ENCODE measurements at places on chromosomes 13 and 19.

DNA sequence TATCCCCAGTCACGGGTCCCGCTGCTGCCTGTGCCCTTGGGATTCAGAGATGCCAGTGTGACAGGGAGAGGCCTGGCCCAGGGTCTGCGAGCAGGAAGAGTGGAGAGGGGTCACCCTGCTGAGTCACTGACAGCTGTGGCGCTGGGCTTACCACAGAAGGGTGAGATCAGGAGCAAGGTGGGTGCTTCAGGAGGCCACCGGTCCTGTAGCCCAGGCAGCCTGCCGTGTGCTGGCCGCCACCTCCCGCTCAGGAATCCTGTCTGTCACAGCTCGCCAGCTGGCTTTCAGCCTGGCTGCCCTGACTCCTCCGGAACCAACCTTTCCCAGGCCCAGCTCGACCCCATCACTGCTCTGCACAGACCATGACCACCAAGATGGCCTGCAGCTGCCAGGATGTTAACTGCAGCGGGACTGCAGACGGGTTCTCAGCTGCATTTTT is 25.3 kb downstream of the NAXD start:
- DNase-seq = no peak

DNA sequence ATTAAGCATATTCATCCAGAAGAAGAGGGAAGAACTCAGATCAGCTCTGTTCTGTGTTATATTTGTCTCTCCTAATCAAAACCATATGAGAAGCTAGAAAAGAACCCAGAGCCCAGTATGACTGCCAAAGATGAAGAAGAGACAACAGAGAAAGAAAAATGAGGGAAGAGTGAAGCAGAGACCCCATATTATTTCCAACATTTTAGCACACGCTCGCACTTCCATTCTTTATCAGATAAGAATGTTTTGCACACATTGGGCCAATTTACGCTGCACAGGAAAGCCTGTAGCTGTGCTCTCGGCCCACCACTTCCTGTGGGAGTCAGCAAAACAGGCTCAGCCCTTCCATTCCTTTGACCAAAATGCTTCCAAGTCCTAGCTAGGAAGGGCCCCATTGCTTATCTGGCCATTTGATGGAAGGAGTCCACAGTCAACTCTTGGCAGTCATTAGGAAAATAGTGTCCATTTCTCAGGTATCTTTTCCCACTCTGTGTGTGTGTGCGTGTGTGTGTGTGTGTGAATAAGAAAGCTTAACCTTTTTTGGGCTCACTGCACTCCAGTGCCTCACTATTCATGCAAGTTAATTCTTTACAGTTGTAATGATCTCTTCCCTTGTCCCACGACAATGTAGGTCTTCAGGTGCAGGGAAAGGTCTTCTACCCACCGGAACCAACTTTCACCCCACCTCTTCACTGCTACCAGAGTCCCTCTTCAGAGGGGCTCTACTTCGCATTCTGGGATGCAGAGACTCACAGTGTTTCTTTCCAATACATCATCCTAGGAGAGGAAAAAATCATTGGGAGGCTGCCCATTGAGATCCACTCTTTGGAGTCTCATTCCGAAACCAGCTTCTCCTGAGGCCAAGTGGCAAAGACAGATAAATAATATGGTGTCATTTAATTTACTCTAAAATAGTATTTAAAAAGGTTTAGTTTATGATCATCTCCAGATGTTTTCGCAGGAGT is 237.5 kb downstream of the COG6 start:
- DNase-seq = peak; percentile 13

- no peak for DNase-seq
These were observed 3.6 kb upstream of the KMT5C start for GRCh38 chr19:55336101-55336500.

DNA sequence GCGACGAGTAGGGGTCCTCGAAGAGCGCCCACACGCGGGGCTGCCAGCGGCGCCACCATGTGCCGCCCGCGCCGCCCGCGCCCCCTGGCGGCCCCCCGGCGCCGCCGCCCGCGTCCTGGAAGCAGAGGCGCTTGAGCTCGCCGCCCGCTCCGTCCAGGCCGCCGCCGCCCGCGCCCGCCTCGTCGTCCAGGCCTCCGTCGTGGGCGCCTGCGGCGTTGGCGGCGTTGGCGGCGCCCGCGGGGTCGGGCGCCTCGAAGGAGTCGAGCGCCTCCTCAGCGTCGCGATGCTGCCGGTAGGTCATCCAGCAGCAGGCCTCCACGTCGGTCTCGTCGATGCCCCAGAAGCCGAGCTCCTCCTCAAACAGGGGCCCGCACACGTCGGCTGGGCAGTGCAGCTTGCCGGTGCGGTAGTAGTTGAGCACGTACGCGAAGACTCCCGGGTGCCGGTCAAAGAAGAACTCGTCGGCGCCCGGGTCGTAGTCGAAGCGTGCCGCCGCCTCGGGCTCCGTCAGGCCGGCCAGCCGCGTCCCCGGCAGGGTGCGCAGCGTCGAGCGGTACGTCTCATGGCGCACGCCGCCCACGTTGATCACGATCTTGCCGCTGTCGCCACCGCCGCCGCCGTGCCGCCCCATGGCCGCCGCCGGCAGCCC is 829 bp downstream of the KCNC3 start:
- no peak for DNase-seq

DNA sequence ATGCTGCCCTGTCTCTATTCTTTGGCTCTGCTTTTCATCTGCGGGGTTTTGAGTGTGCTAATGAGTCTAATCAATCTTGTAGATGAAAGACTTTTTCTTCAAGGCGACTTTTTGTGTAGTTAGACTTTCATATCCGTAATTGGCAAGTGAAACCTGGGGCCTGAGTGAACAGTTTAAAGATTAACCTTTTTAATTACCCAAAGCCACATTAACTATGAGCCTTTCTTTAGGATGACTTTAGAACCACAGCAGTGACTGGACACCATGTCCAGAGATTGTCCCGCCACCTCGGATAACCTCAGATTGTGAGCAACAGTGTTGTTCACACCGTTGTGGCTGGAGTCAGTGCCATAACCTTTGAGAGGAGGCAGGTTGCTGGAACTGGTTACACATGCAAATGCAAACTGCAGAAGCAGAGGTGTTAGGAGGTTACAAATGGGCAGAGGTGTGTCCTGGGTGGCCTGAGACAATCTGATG is 58.7 kb downstream of the SIAH3 start:
- no peak for DNase-seq

- no peak for DNase-seq
These were observed 57.3 kb downstream of the SMARCA4 start for GRCh38 chr19:11018179-11018578.

DNA sequence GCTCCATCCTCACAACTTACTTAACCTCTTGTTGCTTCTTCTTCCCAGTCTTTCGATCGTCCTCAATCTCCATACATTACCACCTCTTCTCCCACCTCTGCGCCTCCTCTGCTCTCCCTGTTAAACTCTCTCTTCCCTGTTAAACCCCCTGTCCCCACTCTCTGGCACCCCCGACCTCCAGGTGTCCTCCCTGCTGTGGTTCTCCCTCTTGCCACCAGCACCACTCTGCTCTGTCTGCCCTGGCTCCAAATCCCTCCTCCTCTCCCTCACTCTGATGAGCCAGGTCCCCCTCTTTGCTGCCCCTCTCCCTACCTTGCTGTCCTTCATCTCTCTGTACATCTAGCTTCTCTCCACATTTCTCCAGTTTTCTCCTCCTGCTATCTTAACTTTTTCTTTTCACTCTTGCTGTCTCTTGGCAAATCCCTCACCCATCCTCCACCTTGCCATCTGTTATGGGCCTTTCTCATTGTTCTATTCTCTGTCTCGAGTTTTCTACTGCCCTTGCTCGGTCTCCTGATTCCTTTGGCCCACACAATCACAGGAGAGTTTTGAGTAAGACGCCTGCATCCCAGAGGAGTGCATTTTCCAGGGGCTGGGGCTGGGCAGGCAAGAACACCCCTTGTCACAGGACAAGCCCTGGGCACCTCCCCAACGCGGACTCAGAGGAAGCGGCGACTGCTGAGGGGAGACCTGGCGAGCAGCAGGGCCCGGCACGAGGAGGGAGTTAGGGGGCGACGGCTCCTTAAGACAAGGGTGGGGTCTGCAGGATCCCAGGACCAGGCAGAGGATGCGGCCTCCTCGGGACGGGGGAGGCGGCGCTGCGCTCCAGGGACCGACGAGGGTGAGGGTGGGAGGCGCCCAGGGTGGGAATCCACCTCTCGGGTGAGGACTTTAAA is 21.4 kb upstream of the ERVV-1 start:
- no peak for DNase-seq

DNA sequence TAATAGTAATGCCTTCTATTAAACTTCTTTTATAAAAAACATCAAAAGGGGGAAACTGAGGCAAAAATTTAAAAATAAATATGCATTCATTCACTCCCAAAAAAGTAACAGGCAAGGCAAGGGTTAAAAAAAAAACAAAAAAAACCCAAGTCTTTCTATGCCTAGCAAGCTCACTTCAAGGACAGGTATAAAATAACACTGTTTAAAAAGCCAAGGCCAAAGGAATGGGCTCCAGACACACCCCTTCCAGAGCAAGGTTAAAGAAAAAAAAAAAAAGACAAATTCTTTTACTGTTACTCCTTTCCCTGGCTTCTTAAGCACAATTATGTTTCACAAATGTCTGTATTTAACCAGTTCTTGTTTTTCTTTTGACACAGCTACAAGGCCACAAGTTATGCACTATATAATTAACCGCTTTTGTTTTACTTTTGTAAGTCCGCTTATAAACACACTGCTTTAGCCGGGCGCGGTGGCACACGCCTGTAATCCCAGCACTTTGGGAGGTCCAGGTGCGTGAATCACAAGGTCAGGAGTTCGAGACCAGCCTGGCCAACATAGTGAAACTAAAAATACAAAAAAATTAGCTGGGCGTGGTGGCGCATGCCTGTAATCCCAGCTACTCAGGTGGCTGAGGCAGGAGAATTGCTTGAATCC is 3.6 kb downstream of the SIGLEC11 start:
- no peak for DNase-seq

GRCh38 chr13:75785130-75785529 is 149.0 kb downstream of the LMO7 start:
- DNase-seq = no peak

DNA sequence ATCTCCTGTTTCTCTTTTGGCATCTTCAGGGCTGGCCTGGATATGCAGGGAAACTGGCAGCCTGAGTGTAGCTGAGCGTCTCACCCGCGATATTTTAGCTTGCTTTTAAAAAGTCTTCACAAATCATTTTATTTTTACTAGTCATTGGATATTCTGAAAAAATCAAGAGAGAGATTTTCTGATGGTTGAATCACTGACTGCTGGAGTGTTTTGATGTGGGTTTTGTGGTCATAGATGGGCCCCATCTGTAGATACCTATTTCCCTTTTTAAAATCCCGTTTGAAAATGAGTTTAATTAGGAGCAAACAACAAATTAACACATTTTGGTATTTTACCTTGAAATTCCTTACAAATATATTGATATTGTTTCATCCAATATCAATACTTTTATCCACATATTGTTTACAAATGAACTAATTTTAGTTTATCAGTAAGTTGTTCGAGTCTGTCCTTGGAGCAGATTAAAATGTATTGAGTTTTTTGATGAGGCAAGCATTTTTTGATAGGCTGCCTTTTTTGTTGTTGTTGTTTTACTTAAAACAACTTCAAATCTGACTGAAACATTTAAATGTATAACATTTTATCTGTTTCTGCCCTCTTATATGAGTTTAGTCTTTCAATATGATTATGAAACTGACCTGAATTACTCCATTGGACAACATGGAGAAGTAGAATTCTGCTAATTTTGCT is 21.5 kb upstream of the OXGR1 start:
- peak; percentile 47 for DNase-seq

DNA sequence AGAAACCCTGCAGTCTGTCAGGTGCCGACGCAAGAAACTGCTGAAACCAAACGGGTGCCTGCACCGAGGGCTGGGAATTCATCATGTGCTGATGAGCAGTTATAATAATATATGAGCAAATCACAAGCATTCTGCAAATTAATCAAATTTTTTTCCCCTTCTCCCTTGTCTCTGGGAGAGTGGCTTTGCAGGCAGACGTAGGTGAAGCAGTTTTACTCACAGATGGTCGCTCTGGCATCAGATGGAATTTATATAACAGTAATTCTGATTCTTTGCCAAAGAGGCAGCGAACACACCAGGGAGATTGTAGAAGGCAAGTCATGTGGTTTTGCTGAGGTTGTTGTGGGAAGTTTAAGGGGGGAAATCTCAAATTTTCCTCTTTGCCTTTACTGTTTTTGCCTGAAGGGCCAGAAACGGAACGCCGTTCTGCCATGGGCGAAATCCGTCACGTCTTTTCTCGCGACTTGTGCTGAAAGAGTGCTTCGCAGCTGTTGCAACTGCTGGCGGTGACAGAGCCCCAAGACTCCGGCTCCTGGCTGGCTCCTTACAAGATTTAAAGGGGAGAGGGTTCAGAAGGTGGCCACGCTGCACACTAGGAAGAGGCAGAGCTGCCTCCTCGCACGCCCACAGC is 320.1 kb downstream of the ZNF536 start:
- DNase-seq = no peak

DNA sequence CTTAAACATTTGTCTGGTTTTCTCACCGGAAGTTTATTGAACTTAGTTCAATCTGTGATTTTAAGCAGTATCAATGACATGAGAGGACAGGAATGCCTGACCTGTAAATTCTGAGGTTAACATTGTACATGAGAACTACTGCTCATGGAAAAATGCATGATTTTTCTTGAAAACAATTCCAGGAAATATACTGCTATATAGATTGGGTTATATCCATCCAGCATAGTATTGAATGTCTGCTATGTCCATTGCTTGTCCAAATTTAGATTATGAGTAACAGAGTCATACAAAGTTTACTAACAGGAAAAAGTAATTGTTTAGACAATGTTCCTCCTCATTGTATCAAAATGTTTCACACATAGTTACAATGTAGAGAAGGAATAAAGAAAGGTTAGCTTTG is 606.8 kb downstream of the DACH1 start:
- DNase-seq = no peak

DNA sequence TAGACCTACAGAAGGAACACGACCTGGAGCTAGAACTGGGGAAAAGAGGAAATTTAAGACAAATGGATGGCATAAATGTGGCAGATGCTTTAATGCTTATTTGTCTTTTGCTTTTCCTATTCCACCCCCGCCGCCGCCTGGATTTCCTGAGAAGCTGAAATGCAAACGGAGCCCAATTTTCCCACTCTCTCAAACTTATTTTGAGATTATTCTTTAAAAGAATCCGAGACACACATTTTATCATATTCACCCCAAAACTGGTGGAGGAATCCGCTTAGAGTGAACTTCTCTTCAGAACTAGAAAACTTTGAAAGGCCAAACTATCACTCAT is 5.8 kb downstream of the POU4F1 start:
- no peak for DNase-seq
